Islet precursor cell (in vitro differentiated cells): ENCODE measurements at places on chromosomes 2 and 18.

- peak; percentile 81 for DNase-seq
Measured at GRCh38 chr2:118847762-118848172, 319 bp upstream of the EN1 start.

DNA sequence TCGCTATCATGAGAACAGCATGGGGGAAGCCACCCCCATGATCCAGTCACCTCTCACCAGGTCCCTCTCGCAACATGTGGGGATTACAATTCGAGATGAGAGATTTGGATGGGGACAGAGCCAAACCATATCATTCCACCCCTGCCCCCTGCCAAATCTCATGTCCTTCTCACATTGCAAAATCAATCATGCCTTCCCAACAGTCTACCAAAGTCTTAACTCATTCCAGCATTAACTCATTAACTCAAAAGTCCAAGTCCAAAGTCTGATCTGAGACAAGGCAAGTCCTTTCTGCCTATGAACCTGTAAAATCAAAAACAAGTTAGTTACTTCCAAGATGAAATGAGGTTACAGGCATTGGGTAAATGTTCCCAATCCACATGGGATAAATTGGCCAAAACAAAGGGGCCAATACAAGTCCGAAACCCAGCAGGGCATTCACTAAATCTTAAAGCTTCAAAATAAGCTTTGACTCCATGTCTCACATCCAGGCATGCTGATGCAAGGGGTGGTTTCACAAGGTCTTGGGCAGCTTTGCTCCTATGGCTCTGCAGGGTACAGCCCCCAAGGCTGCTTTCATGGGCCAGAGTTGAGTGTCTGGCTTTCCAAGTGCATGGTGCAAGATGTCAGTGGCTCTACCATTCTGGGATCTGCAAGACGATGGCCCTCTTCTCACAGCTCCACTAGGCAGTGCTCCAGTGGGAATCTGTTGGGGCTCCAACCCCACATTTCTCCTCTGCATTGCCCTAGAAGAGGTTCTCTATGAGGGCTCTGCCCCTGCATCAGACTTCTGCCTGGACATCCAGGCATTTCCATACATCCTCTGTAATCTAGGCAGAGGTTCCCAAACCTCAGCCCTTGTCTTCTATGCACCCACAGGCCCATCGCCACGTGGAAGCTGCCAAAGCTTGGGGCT lies 14.8 kb downstream of the TAF1B start:
- no peak for DNase-seq

DNA sequence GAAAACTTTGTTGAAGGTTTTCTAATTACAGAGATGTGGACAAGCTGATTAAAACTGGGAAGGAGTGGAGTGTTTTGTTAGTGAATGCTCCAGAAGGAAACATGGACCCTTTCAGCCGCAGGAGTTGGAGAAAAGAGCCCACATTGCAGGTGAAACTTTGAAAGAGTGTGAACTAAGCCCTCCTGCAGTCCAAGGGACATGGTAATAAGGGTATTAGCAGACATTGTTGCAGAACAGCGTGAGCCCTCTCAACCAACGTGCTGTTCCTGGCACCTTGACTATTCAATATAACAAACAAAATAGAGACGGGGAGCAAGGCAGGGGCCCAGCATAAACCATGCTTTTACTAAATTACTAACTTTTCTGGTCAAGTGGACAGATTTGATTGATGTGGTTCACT lies 122.7 kb downstream of the EPHA4 start:
- DNase-seq = no peak

DNA sequence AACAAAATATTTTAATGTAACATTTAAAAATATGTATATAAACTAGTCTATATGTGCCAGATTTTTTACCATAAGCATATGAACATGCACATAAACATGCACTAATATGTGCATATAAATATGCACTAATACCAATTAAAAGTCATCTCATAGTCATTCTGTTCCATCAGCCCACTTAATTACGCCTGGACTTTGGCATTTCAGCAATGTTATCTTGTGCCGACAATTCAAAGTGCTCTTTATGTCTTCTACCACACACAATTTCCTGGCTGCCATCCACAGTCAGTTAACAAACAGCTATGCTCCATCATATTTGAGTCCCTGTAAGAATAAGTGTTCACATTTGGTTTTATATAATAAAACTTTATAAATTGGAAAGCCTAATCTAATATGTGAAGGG lies 92.6 kb upstream of the TSPYL6 start:
- no peak for DNase-seq

GRCh38 chr2:67952066-67952465 lies 110.7 kb downstream of the C1D start:
- DNase-seq = no peak

DNA sequence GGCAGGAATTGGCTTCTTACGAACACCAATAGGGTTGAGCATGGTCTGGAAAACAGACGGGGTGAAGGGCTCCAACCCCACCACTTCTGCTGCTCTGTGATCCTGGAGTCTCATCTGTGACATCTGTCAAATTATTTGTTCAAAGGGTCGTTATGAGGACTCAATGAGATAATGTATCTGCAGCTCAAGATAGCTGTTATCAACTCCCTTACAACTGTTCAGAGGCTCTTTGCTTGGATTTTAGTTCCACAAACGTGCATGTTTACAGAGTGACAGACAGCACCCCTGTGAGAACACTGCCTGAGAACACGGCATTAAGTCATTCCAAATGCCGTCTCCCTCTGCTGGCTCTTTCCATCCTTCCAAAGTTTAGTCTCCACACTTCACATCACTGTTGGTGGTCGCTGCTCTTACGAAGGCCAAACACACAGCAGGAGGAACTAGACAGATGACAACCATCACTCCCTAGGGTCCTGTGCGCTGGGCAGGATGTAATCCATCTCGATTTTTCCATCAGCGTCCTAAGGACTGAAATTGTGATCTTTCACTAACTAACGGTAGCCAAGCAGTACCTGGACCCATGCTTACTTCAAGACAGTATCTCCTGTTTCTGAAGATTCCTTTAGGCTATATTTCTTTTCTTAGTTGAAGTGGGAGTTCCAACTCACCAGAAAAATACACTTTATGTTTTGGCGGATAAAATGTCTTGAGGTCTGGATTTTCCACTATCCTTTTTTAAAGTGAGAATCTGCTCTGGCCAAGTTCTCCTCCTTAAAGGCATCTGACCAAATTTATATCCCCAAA lies 220.3 kb downstream of the ANAPC1 start:
- peak; percentile 51 for DNase-seq
